ENCODE measurements at places on chromosomes 5 and 9. TPM values are rescaled to one million over a fixed set of nuclear protein-coding genes. Genes with fewer than 3 reads are reported as not detected.

The NUDT12 gene
- total RNA-seq: 2.4 TPM

The PCDHB14 gene
- total RNA-seq: not detected

The TMEM174 gene
- total RNA-seq: not detected

The DNAJC25 gene
- total RNA-seq: 7.1 TPM

The BRINP1 gene
- total RNA-seq: not detected

The FOXE1 gene
- total RNA-seq: not detected

The ARL14EPL gene
- total RNA-seq: not detected

The S1PR3 gene
- 3.4 TPM for total RNA-seq

The PCDHA1 gene
- total RNA-seq: not detected

The DMRT2 gene
- 0.21 TPM for total RNA-seq

GRCh38 chr9:80648336-80648735 is 1041.0 kb downstream of the TLE1 start:
- H3K27ac ChIP-seq: no peak overlapping the region
- no peak for DNase-seq
- no peaks in the 10 kb centered on the region for H3K36me3 ChIP-seq
- no peaks in the 10 kb centered on the region for H3K27me3 ChIP-seq
- no peaks in the 10 kb centered on the region for H3K4me1 ChIP-seq
- H3K4me3 ChIP-seq: no peak overlapping the region

DNA sequence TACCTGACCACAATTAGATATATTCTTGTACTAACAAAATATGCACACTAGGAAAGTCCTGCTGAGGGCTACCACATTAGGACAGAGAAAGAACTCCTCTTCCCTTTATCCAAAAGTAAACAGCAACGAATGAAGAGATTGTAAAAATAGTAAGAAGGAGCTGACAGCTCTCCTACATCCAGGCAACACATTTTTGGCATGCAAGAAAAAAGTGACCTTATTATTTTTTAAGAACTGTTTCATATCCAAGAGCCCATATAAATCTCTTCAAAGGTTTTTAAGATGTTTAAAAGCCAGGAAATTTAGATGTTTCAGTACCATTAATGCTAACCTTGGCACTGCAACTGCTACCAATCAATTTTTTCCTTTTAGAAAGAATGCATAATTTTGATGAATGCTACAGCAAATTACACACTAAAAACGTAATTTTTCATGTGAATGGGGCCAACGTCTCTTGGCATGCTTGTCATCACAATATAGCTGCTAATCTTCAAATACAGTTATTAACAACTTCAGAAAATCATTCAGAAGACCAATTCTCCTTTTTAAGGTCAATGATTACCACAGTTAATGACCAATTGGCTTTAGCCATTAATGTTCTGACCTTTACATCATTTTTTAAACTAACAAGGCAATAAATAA is 132.0 kb downstream of the FBXL17 start:
- H3K27ac ChIP-seq: no peak overlapping the region
- H3K27me3 ChIP-seq: no peaks in the 10 kb centered on the region
- no peaks in the 10 kb centered on the region for H3K36me3 ChIP-seq
- DNase-seq: no peak
- no peaks in the 10 kb centered on the region for H3K4me1 ChIP-seq

- DNase-seq: peak; percentile 81
- no peaks in the 10 kb centered on the region for H3K27me3 ChIP-seq
These were observed at the start of gene SIT1 for GRCh38 chr9:35650341-35651158. SIT1 (minus strand) TSS chr9:35650931; CDS start chr9:35650853, 78 bp downstream.

GRCh38 chr5:168305281-168305680 is 13.8 kb downstream of the WWC1 start:
- H3K27me3 ChIP-seq: no peaks in the 10 kb centered on the region
- no peaks in the 10 kb centered on the region for H3K36me3 ChIP-seq
- no peak overlapping the region for H3K27ac ChIP-seq
- H3K4me1 ChIP-seq: no peaks in the 10 kb centered on the region

- H3K27ac ChIP-seq: no peak overlapping the region
- H3K4me1 ChIP-seq: peaks cover 44% of the 10 kb centered on the region
- peaks cover 2% of the 10 kb centered on the region for H3K27me3 ChIP-seq
- no peak overlapping the region for H3K4me3 ChIP-seq
- no peaks in the 10 kb centered on the region for H3K36me3 ChIP-seq
- no peak for DNase-seq
These were observed 9.7 kb upstream of the PRKACG start for GRCh38 chr9:69023650-69024049.

DNA sequence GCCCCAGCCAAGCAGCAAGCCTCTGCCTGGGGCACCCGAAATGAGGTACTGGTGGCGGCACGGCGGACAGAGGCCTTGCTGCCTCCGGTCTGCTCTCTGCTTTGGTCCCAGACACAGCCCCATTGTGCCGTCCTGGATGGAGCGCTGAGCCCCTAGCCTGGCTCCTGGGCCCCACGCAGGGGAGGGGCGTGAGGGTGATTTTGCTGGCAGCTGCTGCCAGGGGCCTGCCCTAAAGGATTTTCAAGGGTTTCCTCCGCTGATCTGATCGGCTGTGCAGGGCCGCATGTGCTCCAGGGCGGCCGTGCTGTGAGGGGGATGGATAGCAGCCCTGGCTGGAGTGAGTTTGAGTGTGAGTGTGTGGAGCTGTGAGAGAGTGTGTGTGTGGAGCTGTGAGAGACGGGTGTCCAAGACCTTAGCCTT is 1.3 kb downstream of the GPSM1 start:
- peaks cover 3% of the 10 kb centered on the region for H3K4me1 ChIP-seq
- no peaks in the 10 kb centered on the region for H3K27me3 ChIP-seq
- H3K27ac ChIP-seq: peak overlapping the region; percentile 34

DNA sequence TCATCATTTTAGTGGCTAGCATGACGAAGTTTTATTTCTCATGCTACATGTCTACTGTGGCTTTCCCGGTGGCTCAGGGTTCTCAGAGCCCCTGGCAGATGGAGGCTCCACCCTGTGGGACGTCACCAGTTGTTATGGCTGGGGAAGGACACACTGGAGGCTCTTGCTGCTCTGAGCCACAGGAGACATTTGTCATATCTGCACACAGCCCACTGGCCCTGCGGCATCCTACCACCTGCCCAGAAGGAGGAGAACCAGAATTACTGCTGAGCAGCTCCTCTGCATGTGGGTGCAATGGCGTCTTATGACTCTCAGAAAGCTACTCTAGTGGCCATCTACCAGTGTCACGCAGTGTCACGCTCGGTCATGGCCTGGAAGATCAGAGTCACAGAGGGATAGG is 6.6 kb downstream of the OR13J1 start:
- DNase-seq: peak; percentile 46
- no peaks in the 10 kb centered on the region for H3K36me3 ChIP-seq
- peaks cover 1% of the 10 kb centered on the region for H3K4me1 ChIP-seq
- no peak overlapping the region for H3K27ac ChIP-seq
- H3K27me3 ChIP-seq: peaks cover 8% of the 10 kb centered on the region
- no peak overlapping the region for H3K4me3 ChIP-seq

- H3K27ac ChIP-seq: peak overlapping the region; percentile 98
- DNase-seq: peak; percentile 76
- H3K27me3 ChIP-seq: no peaks in the 10 kb centered on the region
- peaks cover 28% of the 10 kb centered on the region for H3K36me3 ChIP-seq
These were observed 795 bp downstream of the CNOT8 start for GRCh38 chr5:154858972-154859871.

DNA sequence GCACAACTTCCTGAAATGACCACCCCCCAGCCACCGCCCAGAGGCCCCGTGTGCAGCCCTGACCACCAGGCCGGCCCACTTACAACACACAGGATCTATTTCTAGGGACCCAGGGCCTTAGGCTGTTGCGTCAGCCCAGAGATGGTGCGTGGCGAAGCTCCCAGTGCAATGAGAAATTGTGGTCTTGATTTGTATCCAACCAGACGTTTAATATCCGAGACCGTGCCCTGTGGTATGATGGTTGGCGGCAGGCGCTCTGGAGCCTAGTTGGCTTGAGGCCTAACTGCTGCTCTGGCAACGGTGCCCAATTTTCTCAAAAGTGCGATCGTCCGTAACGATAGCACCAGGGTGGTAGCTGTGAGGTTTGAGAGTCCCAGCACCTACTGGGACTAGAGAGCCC is 32.6 kb upstream of the SLC6A19 start:
- H3K27ac ChIP-seq: no peak overlapping the region
- H3K4me1 ChIP-seq: peaks cover 4% of the 10 kb centered on the region
- H3K4me3 ChIP-seq: no peak overlapping the region
- DNase-seq: no peak
- no peaks in the 10 kb centered on the region for H3K36me3 ChIP-seq
- H3K27me3 ChIP-seq: peaks cover 2% of the 10 kb centered on the region

DNA sequence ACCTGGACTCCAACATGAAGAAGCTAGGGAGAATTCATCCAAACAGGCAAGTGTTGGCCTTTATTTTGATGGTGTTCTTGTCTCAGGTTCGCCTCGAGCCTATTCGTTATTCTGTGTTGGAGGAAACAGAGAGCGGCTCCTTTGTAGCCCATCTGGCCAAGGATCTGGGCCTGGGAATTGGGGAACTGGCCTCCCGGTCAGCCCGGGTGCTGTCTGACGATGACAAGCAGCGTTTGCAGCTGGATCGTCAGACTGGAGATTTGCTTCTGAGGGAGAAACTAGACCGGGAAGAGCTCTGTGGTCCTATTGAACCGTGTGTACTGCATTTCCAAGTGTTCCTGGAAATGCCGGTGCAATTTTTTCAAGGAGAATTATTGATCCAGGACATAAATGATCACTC is 367 bp downstream of the PCDHB4 start:
- H3K27me3 ChIP-seq: no peaks in the 10 kb centered on the region
- no peak overlapping the region for H3K4me3 ChIP-seq
- no peak overlapping the region for H3K27ac ChIP-seq

DNA sequence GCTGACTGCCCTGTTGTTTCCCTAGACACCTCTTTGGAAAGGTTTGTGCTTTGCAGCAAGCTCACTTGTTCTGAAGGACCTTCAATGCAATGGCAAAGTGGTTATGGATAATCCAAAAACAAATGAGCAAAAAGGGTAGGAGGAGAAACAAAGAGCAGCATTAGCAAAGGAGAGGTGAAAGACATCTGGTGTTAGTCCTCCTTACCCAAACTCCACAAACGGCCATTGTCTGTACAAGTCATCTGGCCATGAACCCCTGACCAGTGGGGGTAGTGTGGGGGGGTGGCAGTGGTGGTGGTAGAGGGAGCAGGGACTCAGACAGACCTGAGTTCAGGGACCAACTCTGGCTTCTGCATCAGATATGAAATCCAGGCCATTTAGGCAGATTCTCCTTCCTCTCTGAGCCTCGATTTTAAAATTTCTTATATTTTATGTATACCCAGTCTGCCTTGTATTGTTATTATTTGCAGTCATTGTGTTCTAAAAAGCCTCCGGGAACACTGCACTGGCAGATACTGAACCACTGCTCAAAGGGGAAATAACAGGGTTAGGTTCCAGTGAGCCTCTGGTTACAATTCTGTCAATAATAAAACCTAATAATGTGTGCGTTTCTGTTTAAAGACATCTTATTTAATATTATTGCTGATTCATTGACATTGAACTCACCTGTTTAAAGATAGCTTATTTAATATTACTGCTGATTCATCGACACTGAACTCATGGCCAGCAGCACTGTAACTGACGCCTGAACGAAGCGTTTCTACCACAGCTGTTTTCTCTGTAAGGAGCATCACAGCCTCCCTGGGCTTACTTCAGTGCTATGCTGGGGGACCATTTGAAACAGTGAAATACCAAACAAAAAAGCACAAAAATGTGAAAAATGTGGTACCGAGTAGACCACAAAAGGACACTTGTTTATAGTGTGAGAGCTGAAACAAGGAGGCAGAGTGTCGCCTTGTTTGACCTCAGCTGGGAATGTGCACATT is 156.0 kb downstream of the SEC61B start:
- no peaks in the 10 kb centered on the region for H3K36me3 ChIP-seq
- H3K4me1 ChIP-seq: no peaks in the 10 kb centered on the region
- DNase-seq: no peak
- H3K4me3 ChIP-seq: no peak overlapping the region

DNA sequence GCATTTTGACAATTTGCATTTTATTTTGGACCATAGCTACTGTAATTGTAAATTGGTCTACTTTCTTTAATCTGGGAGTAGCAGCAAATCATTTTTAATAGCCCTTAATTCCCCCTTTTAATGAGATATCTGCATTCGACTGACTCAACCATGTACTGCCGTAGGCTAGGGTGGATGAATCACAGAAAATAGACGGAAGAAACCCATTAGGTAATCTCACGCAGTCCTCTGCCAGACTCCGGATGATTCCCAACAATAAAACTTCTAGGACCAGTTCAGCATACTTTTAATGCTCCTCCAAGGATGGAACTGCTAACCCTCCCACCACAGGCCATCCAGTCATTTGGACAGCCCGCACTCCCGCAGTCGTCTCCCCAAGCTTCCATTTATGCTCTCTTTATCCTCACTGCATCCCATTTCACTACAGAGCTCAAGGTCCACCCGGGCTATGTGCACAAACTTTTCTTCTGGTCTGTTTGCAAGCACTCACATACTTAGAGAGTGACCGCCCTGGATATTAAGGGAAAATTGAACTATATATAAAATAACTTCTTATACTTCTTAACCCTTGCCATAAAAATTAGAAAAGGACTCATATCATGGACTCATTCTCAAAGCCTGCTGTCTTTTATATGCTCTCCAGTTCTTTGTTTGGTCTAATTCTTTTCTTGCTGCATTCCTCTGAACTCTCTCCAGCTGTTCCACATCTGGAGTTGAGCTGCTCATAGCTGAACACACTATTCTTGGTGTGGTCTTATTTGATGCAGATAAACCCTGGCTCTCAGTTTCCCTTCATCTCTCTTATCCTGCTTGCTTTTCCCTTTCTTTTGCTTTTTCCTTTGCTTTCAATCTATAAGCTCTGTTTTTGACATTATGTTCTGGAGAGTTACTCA is 326.6 kb downstream of the ARL15 start:
- no peaks in the 10 kb centered on the region for H3K36me3 ChIP-seq
- no peaks in the 10 kb centered on the region for H3K27me3 ChIP-seq
- no peak overlapping the region for H3K27ac ChIP-seq
- no peak for DNase-seq

DNA sequence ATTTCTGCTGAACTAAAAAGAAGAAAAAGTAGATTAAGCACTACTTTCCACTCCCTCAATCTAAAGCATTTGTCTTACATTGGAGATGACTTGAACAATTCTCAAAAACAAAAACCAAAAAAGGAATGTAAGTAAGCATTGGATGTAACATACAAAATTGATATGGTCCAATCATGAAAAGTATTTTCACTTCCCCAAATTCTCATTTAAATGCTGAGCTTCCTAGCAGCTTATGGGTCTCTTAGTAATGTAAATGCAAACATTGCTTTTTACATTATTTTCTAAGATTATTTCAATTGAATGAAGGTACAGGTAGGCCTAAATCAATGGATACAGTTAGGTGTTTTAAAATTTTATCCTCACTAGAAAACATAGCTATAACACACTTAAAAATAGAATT is 20.0 kb downstream of the ANKH start:
- peaks cover 3% of the 10 kb centered on the region for H3K36me3 ChIP-seq
- no peaks in the 10 kb centered on the region for H3K27me3 ChIP-seq
- peaks cover 6% of the 10 kb centered on the region for H3K4me1 ChIP-seq
- H3K27ac ChIP-seq: no peak overlapping the region
- no peak overlapping the region for H3K4me3 ChIP-seq

- no peak overlapping the region for H3K4me3 ChIP-seq
- peak; percentile 53 for DNase-seq
- H3K36me3 ChIP-seq: peaks cover 5% of the 10 kb centered on the region
- H3K4me1 ChIP-seq: peaks cover 12% of the 10 kb centered on the region
These were observed 4.4 kb upstream of the DCTN4 start for GRCh38 chr5:150763023-150763769.

- H3K27me3 ChIP-seq: no peaks in the 10 kb centered on the region
- no peaks in the 10 kb centered on the region for H3K4me1 ChIP-seq
These were observed 69.3 kb downstream of the ANKRD31 start for GRCh38 chr5:75167345-75167744.

- no peaks in the 10 kb centered on the region for H3K27me3 ChIP-seq
- H3K4me1 ChIP-seq: no peaks in the 10 kb centered on the region
- no peaks in the 10 kb centered on the region for H3K36me3 ChIP-seq
- no peak for DNase-seq
These were observed 64.2 kb downstream of the MYO10 start for GRCh38 chr5:16871746-16872339.

Measured in activated CD4-positive, alpha-beta T cell treated with anti-CD3 and anti-CD28 coated beads, Interleukin-2, amount 10 ng/mL, durations not matched to agents 24 days and 14 days (primary cell).